Muscle of leg (tissue), 16 donors: ENCODE measurements at places on chromosomes 2 and 18. TPM values are rescaled to one million over a fixed set of nuclear protein-coding genes. Genes with fewer than 3 reads are reported as not detected.

The SPIRE1 gene
- polyA plus RNA-seq, result 12.0 TPM

The MC5R gene
- polyA plus RNA-seq, result 5.2 TPM

The DLGAP1 gene
- 1.7 TPM for polyA plus RNA-seq

The SERPINB12 gene
- polyA plus RNA-seq, result 0.97 TPM

The ACYP2 gene
- 27.1 TPM for polyA plus RNA-seq

The EVA1A gene
- polyA plus RNA-seq, result 4.7 TPM

- peak; percentile 48 for DNase-seq
These were observed 65.4 kb downstream of the PID1 start for GRCh38 chr2:229205704-229206103.

DNA sequence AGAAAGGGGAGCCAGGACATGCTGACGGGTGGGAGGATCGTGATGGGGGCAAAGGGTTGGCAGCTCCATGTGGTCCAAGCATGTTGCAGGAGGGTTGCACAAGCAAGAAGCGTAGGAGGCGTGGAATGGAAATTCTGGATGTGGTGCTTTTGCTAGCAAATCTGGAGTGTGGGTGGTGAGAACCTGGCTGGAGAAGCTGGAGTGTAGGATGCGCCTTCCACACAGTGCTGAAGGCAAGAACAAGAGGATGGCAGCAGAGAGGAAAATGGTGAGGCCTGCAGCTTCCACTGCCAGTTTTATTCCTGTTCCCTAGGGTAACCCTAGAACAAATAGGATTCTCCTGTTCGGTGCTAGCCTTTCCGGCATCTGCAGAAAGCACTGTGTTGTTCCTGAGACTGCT lies 22.4 kb downstream of the CREG2 start:
- no peak for DNase-seq

DNA sequence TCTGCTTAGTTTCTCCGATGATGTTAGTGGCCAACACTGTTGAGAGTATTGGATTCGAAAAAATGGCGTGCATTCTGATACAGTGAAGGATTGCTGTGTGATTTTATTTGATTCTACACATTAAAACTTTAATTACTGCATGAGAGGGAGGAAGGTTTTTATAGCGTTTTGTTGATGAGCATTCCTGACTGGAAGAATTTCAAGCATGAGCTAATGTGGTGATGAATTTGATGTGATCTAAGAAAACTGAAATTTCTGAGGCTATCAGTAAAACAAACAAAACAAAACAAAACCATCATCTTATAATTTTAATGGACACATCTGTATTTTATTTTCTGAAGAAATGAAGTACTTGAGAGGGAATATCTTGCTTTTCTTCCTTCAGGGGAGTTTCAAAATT lies 59.6 kb downstream of the ITGB6 start:
- DNase-seq, result no peak

GRCh38 chr18:78780719-78781600 lies 198.7 kb upstream of the SALL3 start:
- DNase-seq, result no peak

GRCh38 chr2:79373358-79374130 lies 139.3 kb upstream of the CTNNA2 start:
- DNase-seq, result no peak

DNA sequence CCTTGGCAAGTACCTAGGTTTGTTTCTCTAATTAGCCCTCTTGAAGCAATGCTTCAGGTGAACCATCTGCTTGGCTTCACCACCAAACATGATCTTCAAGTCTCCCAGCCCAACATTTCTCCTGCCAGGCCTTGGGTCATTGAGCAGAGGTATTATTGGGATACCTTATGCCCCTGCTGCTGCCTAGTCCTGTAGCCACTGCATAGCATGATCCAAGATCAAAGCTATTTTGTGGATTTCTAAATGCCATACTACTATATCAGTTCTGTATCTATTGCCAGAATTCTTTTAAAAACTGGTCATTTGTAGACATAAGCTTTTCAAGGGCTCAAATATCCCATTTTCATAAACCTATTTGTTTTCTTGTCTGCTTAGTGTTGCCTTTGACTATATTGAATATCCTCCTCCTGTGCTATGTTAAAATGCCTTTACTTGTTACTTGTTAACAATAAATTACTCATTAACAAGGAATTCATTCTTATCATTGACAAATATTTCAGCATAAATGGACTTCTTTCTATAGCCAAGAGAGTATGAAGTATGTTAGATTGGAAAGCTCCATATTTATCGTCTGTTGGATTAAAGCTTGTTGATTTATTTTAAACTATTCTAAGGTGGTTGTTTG lies 204.5 kb upstream of the RBBP8 start:
- no peak for DNase-seq

GRCh38 chr2:45210462-45211195 lies 201.4 kb upstream of the SIX2 start:
- no peak for DNase-seq

- peak; percentile 18 for DNase-seq
These were observed 808.9 kb downstream of the SUCLG1 start for GRCh38 chr2:83650161-83650560.

DNA sequence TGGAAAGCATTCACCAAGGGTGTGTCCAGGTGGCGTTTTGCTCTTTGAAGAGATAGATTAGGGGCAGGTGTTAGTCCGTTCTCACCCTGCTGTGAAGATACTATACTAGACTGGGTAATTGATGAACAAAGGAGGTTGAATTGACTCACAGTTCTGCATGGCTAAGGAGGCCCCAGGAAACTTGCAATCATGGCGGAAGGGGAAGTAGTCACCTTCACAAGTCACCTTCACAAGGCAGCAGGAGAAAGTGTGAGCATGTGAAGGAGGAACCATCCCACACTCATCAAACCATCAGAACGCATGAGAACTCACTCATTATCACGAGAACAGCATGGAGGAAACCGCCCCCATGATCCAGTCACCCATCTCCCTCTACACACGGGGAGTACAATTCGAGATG lies 135.7 kb upstream of the NFATC1 start:
- no peak for DNase-seq

- DNase-seq, result no peak
These were observed 36.7 kb upstream of the ST8SIA5 start for GRCh38 chr18:46793565-46793964.

- no peak for DNase-seq
These were observed 21.6 kb upstream of the SPATA3 start for GRCh38 chr2:230974096-230974913.

GRCh38 chr18:80170395-80171053 lies 61.5 kb downstream of the ADNP2 start:
- DNase-seq, result no peak

GRCh38 chr2:226544596-226545210 lies 254.9 kb downstream of the IRS1 start:
- no peak for DNase-seq

DNA sequence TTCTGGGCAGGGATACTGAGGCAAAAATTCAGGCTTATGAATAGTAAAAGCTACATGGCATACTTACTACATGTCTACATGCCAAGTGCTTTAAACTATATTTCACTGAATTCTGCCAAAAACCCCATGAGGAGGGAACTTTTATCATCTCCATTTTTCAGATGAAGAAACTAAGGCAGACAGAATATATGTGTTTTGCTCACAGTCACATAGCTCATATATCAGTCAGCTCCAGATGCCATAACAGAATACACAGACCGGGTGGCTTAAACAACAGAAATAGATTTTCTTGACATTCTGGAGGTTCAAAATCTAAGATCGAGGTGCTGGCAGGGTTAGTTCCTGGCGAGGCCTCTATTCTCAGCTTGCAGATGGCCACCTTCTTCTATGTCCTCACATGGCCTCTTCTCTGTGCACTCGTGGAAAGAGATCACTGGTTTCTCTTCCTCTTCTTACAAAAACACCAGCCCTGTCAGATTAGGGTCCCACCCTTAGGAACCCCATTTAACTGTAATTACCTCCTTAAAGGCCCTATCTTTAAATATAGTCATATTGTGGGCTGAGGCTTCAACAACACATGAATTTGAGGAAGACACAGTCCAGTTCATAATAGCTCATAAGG lies 27.1 kb upstream of the CREB1 start:
- peak; percentile 57 for DNase-seq

DNA sequence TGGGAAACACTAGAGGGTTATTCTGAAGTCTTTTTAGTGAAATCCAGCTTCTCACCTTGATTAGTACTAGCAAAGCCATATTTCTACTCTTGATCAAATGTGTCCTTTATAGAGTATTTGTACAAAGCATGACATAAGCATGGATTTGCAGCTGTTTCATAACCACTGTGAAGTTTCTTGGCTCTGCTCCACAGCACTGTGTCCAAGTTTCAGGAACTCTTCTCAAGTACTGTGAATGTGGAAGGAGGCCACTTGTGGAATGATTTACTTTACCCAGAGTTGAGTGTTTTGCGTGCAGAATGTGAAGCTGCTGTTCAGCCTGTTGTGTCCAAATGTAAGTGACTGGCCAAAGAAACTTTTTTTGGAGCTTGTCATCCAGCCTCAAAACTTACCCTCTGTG lies 16.2 kb upstream of the MAPRE2 start:
- DNase-seq, result peak; percentile 99

DNA sequence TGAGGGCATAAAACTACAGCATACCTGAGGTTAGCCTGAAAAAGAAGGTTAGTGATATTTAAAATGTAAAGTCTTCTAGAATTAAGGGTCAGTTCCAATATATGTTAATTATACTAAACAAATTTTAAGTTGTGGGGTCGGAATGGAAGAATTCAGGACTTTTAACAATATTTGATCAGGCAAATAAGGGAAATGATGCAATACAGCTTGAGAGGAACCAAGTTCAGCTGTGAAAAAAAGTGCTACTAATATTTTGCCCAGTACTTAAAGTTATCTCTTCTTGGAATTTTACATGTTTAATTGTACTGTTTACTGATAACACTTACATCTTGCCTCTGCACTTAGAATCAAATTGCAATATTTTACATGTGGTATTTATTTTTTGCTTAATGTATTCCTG lies 345.5 kb upstream of the CWC22 start:
- DNase-seq, result no peak

DNA sequence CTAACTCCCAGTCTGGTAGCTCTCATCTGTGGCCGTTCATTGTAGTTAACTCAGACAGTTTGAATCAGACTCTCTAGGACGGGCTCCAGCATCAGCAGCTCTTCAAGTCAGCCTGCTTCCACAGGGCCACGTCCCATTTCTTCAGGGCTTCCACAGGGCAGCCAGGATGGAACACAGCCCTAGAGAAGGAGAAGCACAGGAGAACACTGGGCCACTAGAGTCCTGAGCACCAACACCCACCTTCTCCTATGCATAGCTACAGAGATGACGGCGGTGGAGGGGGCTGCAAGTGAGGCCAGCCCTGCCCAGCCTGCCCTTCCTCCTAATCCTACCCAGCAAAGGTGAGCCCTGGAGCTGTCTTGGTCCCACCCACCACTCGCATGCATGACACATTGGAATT lies 10.2 kb upstream of the TEX261 start:
- DNase-seq, result no peak

- DNase-seq, result no peak
These were observed 33.2 kb upstream of the RMND5A start for GRCh38 chr2:86686905-86687304.

DNA sequence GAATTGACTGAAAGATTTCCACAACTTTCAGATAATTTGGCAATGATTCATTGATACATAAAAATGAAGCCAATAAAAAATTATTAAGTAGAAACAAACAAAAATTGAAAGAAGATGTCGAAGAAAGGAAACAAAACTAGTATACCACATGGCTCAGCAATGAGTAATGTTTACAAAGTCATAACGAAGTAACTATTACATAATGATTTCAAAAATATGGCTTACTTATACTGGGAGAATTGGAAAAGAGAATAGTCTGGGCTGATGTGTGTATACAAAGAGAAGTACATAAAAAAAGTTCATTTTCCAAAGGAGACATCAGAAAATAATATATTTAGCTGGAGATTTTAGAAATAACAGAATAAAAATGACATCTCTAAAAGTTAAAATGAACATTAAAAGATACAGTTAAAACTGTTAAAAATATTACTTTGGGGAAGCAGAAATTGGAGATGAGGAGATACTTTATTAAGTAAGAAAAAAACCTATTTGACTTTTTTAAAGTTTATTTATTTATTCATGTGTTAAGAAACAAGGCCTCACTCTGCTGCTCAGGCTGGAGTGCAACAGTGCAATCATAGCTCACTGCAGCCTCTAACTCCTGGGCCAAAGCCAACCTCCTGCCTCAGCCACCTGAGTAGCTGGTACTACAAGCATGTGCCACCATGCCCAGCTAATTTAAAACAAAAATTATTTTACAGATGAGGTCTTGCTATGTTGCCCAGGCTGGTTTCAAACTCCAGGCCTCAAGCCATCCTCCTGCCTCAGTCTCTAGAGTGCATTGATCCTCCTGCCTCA lies 409.7 kb upstream of the PIK3C3 start:
- no peak for DNase-seq

- DNase-seq, result peak; percentile 75
These were observed 4.0 kb upstream of the WNT10A start for GRCh38 chr2:218876562-218877219.

DNA sequence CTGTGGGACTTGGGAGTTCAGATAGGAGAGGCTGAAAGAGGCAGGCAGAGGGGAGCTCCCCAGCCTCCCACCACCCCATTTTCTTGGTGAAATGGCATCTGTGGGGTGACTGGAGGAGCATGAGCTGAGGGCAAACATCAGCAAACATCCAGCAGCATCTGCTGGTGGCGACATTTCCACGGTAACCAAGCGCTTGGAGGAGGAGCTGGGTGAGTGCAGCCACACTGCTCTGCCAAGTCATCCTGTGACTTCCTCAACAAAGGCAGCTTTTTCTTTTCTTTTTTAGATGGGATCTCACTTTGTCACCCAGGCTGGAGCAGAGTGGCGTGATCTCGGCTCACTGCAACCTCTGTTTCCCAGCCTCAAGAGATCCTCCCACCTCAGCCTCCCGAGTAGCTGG lies 5.6 kb downstream of the TXNL4A start:
- peak; percentile 21 for DNase-seq

- DNase-seq, result no peak
These were observed 40.9 kb upstream of the SP140L start for GRCh38 chr2:230286048-230286447.

DNA sequence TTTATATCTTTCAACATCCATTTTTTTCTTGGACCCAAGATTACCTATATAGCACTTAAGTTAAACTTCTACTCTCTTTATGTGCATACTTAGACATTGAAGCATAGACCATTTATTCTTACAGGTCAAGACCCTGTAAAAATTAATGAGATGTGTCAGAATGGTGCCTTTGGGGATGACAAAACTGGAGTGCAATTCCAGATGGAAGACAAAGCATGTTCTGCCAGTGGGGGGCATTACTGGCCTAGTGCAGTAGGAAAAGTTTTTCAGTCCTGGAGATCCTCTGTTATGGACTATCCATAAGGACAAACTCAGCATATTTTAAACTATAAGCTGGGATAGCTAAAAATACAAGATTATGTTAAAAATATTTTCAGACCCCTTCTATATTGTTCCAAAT lies 57.8 kb upstream of the MMADHC start:
- DNase-seq, result no peak

- DNase-seq, result no peak
These were observed 30.9 kb downstream of the STK39 start for GRCh38 chr2:168216351-168217005.

- DNase-seq, result peak; percentile 44
These were observed 44.4 kb downstream of the PTPN2 start for GRCh38 chr18:12839526-12840196.

- DNase-seq, result no peak
These were observed 49.5 kb downstream of the TIMM21 start for GRCh38 chr18:74197705-74198341.
